ENCODE measurements at places on chromosomes 12 and 14.

DNA sequence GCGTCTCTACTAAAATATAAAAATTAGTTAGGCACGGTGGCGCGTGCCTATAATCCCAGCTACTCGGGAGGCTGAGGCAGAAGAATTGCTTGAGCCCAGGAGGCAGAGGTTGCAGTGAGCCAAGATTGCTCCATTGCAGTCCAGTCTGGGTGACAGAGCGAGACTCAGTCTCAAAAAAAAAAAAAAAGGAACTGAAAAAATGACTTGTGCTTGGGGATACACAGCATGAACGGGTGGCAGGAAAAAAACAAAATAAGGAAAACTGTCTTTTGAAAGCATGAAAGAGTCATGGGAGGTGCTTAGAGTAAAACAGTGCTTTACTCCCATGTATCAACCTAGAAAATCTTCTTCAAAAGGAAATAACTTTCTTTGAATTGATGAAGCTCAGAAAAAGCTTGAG lies 80.8 kb downstream of the TMTC1 start:
- DNase-seq = no peak

GRCh38 chr14:54652188-54652587 lies 85.3 kb downstream of the SAMD4A start:
- peak; percentile 77 for DNase-seq

- DNase-seq = peak; percentile 57
These were observed 53.3 kb downstream of the TMX1 start for GRCh38 chr14:51293149-51293911.

DNA sequence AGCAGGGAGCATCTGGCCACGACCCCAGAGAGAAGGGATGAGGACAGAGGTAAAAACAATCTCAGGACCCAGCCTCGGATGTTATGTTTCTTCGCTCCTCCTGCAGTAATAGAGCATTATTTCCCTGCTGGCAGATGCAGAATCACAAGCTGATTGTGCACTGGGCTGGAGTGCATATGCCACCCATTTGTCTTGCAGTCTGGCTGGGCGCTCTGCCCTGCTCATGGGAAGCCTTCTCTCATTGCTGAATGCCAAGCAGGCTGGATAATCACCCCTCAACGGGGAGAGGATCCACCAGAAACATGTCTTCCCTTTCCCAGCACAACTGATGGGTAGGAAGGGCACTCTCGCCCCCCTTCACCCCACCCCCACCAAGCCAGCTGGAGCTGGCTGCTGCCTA lies 8.5 kb upstream of the VASH1 start:
- DNase-seq = no peak

GRCh38 chr12:69608114-69608513 lies 2.6 kb downstream of the LRRC10 start:
- DNase-seq = peak; percentile 17

DNA sequence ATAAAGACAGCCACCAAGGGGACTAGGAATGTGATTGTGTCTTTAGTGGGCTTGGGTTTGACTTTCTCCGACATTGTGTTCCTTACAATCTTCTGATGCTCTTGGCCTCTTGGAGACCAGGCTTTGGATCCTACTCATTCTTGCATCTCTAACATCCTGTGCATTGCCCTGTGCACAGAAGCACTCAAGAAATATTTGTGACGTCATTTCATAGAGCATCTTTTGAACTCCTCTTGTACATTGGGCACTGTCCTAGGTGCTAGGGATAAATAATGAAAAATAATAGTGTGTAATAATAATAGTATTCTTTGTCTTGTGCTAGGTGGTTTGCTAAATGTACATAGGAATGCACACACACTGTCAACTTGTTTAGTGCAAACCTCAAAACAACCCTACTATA lies 108.8 kb upstream of the LHX5 start:
- DNase-seq = no peak

DNA sequence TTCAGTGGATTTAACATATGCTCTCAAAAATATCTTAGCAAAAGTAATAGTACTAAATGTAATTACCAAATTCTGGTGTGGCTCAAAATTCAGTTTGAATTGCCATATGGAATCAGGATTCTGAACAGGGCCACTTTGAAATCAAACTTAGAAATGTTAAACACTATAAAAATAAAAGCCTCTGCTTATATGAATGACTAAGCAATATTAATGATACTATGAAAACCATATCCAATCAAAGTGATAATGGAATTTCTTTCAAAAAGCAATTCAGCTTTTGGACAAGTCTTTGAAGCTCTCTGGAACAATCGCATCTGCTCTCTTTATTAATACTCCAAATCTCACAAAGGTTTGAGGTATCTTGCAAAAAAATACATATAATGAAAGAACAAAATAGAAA lies 51.6 kb downstream of the ERGIC2 start:
- DNase-seq = no peak

GRCh38 chr12:52413202-52413601 lies 7.1 kb upstream of the KRT82 start:
- DNase-seq = no peak

GRCh38 chr14:100905166-100905565 lies 1.6 kb upstream of the RTL1 start:
- no peak for DNase-seq

GRCh38 chr12:13992106-13992505 lies 10.7 kb upstream of the GRIN2B start:
- DNase-seq = no peak

- no peak for DNase-seq
These were observed 218 bp downstream of the LYSET start for GRCh38 chr14:93185349-93185720.

DNA sequence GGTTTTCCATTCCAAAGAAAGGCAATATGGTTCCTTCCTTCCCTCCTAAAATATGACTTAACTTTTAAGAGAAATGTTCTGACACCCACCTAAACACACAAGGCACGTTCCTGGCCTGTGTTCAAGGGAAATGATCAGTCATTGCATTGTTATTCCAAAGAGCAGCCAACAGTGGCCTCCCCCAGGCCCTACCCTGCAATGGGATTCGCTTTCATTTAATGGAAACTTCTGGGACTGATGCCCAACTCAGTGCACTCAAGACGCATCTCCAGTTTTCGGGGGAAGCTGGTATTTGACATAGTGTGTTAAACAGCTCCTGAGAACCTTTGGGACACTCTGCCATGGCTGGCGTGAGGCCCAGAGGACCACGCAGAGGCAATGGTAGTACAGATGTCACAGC lies 65.9 kb downstream of the DDX51 start:
- DNase-seq = no peak

DNA sequence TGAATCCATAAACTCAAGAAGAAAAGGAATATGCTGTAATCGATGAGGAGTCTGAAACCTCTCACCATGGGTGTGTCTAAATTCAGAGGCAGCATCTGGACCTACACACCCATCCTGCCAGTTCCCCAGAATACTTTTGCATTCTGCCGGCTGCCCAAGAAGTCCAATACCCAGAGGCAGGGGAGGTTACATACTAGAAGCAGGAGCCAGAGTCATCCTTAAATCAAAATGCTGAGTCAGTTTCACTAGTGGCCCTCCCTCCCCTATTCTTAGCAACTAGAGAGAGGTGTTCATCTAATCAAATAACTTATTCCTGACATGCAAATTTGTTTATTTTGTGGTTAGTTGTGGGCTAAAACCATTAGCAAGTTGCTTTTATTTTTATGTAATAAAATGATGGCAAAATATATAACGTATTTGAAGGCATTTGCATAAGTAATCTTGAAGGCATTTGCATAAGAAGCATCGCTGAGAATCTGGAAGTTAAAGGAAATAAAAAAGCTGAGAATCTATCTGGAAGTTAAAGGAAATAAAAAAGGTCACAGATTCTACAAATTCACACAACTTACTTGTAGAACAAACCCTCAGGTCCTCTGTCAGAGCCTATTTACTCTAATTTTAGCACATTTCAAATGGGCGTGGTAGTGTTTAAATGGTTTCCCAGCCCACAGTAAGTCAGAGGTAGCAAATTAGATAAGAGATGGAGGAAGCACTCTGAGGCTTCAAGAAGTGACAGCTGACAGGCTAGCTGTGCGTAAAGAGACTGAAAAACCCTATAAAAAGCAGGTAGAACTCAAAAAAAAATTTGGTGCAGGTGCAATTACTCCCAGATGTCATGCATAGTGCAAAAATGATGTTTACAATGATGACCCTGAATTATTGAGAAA lies 7.8 kb downstream of the BHLHE41 start:
- no peak for DNase-seq

- DNase-seq = no peak
These were observed 131.3 kb downstream of the SLC5A8 start for GRCh38 chr12:101078536-101079285.

- peak; percentile 65 for DNase-seq
These were observed 6.9 kb upstream of the BMP4 start for GRCh38 chr14:53963320-53964227.

GRCh38 chr12:21169878-21170472 lies 39.0 kb downstream of the SLCO1B1 start:
- DNase-seq = peak; percentile 65

DNA sequence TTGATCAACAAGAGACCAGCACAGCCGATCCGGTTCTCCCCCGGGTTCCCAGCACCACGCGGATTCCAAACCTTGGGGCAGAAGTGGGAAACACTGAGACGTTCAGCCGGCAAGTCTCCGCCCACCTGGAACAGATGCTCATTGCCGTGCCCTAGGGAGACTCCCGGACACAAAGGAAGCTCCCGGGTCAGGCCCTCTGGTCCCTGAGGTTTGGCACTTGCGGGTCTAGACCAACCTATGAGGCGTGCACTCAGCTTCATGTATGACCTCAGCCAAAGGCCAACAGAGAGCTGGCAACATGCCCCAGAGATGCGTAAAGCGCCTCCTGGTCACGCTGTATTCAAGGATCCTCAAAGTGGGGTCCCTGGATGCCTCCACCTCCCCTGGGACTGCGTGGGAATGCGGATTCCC lies 2.5 kb downstream of the RIMBP2 start:
- no peak for DNase-seq

DNA sequence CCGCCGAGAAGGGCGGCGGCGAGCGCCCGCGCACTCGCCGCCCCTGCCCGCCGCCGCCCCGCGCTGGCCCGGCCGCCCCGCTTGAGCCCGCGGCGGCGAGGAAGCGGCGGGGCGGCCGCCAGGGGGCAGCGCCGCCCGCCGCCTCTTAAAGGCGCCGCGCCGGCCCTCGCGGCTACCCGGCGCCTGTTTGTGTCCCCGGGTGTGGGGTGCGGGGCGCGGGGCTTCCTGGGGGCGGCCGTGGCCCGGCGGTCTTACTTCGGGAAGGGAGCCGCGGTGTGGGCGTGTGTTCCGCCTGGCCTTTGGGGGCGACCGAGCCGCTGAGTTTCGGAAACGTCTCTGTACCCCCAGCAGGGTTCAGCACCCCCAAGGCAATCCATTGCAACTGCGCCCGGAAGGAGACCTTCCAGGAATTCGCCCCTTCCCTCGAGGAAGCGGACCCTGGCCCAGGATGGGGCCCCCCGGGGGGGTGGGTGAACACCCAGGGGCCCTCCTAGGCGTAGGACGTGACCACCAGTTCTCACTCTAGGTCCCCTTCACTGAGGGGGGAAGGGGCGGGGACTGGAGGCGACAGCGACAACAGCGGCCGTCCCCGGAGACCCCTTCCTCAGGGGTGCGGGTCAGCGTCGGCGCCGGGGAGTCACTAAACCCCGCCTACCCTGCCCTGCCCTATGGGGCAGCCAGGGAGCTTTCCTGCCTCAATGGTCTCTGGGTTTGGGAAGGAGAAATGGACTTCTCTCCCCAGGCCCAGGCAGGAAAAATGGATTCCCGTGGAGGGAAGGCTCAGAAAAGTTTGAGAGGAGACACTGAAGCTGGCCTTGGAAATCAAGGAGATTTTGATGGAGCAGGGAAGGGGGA lies at the start of gene ITPK1:
TSS of gene ITPK1 (minus strand) at position 105 of the 855 bp plus-strand sequence. CDS start 762 bp downstream, outside the sequence.
- DNase-seq = peak; percentile 88

DNA sequence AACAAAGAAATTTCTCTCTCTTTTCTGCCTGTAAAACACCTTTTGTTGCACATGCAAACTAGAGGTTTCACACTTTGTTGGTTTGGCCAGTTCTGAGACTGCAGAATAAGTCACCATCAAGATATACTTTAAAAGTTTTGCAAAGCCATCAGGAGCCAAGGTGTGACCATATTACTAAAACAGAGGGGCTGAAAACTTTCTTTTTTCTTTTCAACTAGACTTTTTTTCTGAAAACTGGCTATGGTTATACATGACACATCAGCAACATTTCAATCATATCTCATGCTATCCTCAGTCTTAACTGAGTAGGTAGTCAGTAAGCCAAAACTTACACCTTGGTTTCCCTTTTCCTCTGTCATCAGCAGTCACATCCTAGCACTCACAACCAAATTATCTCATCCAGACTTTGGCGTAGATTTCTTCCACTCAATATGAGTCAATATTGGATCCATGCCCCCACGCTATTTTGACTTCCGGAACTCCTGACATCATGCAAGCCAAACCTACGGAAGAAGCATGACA lies 4.1 kb upstream of the IFNG start:
- DNase-seq = peak; percentile 9

GRCh38 chr12:33226671-33227070 lies 212.9 kb downstream of the SYT10 start:
- no peak for DNase-seq

DNA sequence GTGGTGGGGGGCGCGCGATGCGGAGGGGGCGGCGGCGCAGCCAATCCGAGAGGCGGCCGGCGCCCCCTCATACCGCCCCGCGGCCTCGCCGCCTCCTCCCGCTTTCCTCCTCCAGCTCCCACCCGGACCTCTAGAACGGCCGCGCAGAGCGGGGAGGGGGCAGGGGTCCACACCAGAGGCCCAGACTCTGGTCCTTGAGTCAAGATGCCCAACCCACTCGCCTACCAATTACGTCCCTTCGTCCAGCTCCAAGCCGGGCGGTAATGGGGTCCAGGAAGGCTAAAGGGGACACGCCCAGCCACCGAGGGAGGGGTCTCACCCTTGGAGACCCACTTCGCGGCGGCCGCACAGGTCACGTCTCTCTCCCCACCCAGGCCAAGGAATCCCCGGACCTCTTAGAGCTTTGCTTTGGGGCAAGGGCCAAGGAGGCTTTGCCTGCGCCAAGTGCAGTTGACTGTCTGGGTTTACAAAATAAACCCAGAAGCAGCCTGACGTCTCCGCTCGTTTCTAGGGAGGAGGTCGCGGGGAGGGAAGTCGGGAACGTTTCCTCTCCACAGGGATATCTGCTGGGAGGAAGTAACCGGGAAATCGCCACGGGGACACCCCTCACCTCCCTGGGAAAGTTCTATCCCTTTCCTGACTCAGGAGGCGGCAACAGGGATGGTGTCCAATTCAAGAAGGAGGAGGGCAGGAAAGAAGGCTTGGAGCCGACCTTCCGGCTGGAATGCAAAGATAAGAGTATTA lies 394 bp upstream of the AMIGO2 start:
- DNase-seq = peak; percentile 67

- DNase-seq = no peak
These were observed 275.8 kb downstream of the SLC6A15 start for GRCh38 chr12:84636801-84637290.

GRCh38 chr14:104567957-104568225 lies 11.7 kb upstream of the C14orf180 start:
- DNase-seq = no peak

- no peak for DNase-seq
These were observed 97.8 kb downstream of the SPTSSA start for GRCh38 chr14:34364201-34364600.

Data from cardiac muscle cell (in vitro differentiated cells and primary cell).